ENCODE measurements at places on chromosomes 4 and X. TPM values are rescaled to one million over a fixed set of nuclear protein-coding genes. Genes with fewer than 3 reads are reported as not detected.

- DNase-seq, result no peak
Observed at GRCh38 chr4:24722026-24722568, 73.3 kb upstream of the SOD3 start.

ERCC6L gene
- 21.2 TPM for total RNA-seq

- no peak for DNase-seq
Observed at GRCh38 chr4:140989944-140990343, 143.3 kb downstream of the RNF150 start.

DNA sequence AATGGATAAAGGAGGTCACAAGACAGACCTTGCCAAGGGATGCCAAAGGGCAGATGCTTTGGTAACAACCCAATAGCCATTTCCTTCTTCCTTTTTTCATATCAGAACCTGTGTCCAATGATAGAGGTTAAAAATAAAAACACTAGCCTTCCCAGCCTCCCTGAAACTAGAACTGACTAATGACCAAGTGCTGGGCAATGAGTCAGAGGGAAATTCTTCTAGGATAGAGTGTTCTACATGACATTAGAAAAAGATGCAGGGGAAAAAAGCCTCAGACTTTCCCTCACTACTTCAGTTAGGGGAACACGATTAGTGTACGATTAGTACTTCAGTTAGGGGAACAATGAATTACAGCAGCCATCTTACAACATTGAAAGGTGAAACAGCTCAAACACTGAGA is 29.3 kb upstream of the FAM47C start:
- no peak for DNase-seq

GRCh38 chr4:48212165-48212564 is 57.5 kb downstream of the TEC start:
- DNase-seq, result no peak

- DNase-seq, result peak; percentile 42
Observed at GRCh38 chr4:134762053-134762452, 560.5 kb upstream of the PABPC4L start.

TXK gene
- total RNA-seq, result 0.50 TPM

SPATA18 gene
- total RNA-seq, result 2.5 TPM

HTR2C gene
- total RNA-seq, result 2.4 TPM

PNMA6F gene
- 0.83 TPM for total RNA-seq

- no peak for DNase-seq
Observed at GRCh38 chrX:34341814-34342213, 209.7 kb upstream of the FAM47A start.

GRCh38 chrX:69096963-69097362 is 68.3 kb downstream of the PJA1 start:
- no peak for DNase-seq

GRCh38 chrX:55695227-55696018 is 22.1 kb upstream of the RRAGB start:
- no peak for DNase-seq

- DNase-seq, result no peak
Observed at GRCh38 chr4:32475710-32476109, 1755.5 kb downstream of the PCDH7 start.

ARHGAP36 gene
- not detected for total RNA-seq

- no peak for DNase-seq
Observed at GRCh38 chr4:165198329-165198728, 9.0 kb upstream of the KLHL2 start.

DNA sequence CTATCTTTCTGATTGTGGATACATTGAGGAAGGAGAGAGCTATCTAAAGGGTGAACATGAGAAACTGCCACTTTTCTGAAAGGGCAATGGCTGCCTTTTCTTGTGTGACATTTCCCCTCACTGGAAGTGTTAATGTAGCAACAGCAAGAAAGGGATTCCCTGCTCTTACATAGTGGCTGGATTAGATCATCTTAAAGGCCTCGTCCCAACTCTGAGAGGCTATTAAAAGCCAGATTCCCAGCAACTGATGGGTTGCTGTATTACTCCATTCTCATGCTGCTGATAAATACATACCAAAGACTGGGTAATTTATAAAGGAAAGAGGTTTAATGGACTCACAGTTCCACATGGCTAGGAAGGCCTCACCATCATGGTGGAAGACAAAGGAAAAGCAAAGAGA is 33.7 kb upstream of the ADH7 start:
- DNase-seq, result no peak

- no peak for DNase-seq
Observed at GRCh38 chrX:39905538-39905891, 192.2 kb downstream of the BCOR start.

CT45A1 gene
- total RNA-seq, result not detected

TKTL1 gene
- total RNA-seq, result not detected

DNA sequence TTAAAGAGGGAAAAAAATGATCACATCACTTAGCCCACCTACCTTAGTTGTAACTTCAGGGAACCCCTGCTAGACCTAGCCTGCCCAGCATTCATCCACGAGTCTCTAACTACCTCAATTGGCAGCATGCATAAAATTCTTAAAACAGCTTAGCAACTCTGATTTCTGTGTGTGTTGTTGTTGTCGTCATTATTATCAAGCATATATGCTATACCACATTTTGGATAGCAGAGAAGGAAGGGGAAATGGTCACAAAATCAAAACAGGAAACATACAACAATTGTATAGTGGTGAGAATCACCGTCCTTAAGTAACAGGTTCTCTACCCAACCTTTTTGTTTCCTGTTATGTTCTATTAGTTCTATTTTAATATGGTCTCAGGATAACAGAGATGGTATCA is 2.7 kb upstream of the ACOT9 start:
- no peak for DNase-seq

DNA sequence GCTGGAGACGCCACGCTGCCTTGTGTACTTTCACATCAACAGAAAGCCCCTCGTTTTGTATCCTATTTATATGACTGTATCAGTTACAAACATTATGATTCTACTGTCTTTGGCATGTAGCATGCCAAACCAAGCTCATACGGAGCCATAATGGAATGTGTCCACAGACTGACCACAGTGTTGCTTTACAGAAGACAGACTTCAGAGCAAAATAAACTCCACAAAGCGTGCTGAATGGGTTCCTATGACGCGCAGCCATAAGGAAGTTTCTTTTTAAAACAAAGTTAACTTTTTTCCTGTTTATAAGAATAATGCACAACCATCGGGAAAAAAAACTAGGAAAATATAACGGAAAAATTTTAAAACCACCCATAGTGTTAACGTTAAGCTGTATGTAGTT is 136.0 kb downstream of the STOX2 start:
- DNase-seq, result no peak

- DNase-seq, result no peak
Observed at GRCh38 chr4:24489870-24490269, 94.5 kb downstream of the DHX15 start.

DNA sequence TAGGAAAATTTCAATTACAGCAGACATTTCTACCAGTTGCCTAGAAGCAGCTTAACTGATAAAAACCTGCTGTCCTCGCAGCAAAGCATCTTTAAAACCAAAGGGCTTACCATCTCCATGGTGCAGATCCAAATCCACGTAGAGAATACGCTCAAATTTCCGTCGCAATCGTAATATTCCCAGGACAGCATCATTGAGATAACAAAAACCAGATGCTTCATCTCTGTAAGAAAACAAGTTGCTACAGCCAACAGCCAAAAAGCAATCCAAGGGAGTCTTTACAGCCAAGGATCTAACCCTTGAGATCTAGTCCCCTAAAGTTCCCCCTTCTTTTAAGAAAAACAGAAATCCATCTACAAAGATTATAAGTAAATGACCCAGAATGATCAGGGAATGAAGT is 77.6 kb downstream of the HDAC8 start:
- no peak for DNase-seq

DNA sequence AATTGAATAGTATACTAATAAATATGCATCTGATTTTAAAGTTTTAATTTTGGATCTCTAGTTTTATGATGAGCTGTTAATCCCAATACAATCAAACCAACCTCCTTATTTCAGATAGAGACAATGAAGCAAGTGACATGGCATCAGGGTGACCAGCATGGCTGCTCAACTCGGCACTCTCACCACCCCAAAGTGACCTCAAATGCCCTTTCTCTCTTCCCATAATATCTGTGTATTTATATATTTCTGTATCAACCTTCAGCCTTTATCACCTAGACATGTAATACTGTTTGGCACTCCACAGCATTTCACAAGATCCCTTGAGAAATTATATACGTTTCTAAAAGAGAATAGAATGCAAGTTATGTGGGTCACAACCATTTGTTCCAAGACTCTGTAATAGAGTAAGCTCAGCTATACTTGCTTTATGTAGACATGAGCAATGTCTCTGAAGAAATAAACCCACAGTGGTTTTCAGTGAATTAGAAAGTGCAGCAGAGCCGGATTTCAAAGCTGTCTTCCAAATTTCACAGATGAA is 1623.2 kb upstream of the PABPC4L start:
- DNase-seq, result no peak

DNA sequence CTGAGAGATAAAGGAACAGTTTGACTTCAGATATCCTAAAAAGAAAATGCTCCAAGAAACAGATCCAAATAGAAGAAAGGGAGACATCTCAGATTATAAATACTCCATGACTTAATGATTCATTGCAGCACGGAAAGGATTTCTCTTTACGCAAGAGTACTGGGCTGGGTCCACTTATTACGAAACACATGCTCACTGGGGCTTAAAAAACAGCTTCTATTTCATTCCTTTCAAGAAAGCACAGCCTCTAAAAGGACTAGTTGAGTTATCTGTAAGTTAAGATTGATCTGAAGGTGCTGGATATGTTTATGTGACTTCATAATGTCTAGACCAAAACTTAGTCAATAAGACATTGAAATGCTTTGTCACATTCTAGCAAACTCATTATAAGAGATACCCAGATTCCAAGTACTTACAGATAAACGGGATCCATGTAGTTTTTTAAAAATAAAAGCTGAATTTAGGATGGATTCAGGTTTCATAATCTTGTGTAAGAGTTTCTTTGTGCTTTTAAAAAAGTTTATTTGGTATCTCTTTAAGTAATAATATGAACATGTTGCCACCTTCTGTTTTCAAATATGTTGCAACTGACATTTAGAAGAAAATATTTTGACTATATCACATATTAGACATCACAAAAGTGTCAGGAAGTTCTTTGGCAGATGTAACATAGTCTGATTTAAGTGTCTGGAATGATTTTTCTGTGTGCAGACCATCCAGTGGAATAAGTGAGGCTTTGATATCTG is 109.5 kb upstream of the MYOZ2 start:
- DNase-seq, result no peak

GRCh38 chr4:42150653-42151567 is 1.5 kb downstream of the BEND4 start:
- DNase-seq, result peak; percentile 64

DNA sequence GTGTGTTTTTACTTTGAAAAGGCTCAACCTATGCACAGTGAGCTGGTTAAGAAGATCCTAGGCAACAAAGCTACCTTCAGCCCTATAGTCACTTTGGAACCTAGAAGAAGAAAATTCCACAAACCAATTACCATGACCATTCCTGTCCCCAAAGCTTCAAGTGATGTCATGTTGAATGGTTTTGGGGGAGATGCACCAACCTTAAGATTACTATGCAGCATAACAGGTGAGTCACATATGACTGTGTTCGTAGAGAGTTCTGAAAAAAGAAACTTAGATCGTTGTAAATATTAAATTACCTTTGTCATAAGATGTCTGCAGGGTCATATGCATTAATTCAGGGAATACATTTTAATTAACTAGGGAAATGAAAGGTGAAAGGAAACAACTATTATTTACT is 287.1 kb downstream of the ANK2 start:
- DNase-seq, result no peak

USP27X gene
- 5.0 TPM for total RNA-seq

CNKSR2 gene
- total RNA-seq, result 40.9 TPM

- DNase-seq, result no peak
Observed at GRCh38 chr4:7485096-7485495, 50.4 kb upstream of the PSAPL1 start.

DNA sequence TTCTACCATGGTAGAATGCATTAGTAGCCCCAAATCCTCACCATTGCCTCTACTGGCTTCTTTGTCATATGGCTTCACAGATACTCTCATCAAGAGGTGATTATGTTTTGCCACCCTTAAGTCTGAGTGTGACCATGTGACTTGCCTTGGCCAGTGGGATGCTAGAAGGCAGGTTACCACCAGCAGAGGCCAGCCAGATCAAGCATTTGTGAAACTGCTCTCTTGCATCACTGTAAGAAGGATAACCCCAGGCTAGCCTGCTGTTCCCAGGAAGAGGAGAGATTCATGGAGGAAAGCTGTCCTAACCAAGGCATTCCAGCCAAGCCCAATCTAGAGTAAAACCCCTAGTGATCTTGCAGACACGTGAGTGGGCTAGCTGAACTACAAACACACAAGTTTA is 46.8 kb downstream of the USP46 start:
- no peak for DNase-seq

- peak; percentile 62 for DNase-seq
Observed at GRCh38 chrX:15838017-15838416, 16.6 kb downstream of the AP1S2 start.

DNA sequence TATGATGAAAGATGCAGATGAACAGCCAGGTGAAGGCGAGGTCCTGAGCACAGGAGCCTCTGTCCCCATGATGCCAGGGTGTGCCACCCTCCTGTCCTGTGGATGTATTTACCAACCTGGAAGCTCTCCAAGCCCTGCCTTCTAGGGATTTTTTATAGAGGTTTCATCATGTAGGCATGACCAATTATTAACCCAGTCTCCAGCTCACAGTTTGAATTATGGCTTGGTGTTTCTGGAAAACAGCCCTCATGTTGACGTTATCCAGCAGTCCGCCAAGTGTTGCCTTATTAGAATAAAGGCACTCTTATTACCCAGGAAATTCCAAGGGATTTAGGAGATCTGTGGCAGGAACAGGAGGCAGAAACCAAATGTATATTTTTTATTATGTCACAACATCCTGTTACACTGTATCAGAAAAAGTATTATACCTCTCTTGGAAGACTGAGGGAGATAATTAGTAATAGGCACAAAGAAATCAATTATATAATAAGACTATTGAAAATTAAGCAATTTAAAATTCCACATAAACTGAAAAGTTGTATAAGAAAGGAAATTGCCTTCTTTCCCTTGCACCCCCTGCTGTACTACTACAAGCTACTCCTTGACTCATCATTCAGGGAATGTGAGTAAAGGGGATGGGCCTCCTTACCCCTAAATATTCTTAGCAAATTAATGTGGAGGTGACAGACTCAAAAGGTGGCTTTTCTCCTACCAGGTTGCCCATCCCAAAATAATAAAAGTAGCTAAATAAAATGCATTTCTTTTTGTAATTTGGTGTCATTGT is 129.6 kb downstream of the ZNF330 start:
- no peak for DNase-seq

DNA sequence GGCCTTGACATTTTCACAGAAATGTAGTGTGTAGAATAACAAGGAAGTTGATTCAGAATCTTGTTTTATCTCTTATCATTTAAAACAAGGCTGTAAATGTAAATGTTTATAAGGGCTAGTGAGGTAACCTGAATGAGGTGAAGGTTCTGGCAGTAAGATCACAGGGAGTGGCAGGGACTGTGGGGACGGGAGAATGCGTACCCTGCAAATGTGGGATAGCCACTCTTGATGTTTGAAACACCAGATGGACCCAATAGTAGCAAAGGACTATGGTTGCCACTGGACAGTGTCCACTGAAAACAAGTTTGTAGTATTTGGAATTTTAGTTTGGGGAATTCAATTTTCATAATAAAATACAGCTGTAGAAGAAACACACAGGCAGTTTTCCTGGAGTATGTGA is 155.3 kb downstream of the FHIP1A start:
- no peak for DNase-seq

GRCh38 chr4:161404346-161405110 is 759.3 kb downstream of the FSTL5 start:
- DNase-seq, result no peak
